Amygdala (tissue), 56 donors: ENCODE measurements at places on chromosomes 13 and 19.

DNA sequence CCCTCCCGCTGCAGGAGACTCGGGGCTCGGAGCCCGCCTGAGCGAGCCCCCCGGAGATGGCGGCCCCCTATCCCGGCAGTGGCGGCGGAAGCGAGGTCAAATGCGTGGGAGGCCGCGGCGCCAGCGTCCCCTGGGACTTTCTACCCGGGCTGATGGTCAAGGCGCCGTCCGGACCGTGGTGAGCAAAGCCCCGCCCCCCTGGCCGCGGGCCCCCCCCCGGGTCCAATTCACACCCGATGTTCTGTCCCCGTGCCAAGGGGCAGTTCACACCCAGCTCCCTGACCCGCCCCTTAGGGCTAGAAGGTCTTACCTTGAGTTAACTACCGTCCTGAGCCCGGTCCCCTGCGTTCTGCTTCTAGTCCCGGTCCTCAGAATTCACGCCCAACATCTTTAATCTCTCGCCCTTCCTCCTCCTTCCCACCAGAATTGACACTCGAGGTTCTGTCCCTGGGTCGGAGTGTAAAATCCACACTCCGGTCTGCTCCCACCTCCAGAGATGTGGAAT lies 1.4 kb downstream of the NPAS1 start:
- peak; percentile 23 for DNase-seq

DNA sequence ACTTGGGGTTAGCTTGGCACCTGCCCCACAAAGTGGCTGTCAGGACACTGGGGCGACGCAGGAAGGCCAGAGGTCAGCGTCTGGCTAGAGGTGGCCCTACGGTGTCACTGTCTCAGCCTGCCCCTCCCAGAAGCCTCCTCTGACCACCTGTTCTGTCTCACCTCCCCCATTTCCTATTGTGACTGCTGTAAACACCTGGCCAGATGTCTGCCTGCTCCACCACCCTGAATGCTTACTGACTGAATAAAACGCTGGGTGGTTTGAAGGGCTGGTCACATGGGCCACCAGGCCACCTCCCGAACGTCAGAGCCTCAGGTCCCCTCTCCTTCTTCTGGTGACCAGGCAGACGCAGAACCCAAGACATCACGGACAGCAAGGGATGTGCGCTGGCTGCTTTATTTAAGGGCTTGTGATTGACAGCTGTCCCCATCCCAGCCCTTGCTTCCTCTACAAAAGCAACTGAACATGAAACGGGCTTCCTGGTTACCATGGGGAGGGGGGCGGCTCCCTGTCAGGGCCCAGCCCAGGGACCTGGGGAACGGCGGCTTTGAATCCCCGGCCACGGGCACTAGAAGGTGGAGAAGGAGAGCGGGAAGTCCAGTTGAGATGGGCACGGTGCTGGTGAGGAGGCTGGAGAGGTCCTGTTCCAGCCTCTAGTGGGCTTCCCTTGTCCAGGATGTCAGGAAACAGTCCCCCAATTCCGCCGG lies 6.2 kb downstream of the ELOF1 start:
- no peak for DNase-seq

GRCh38 chr19:58513213-58513693 lies 1.5 kb upstream of the SLC27A5 start:
- DNase-seq = no peak

DNA sequence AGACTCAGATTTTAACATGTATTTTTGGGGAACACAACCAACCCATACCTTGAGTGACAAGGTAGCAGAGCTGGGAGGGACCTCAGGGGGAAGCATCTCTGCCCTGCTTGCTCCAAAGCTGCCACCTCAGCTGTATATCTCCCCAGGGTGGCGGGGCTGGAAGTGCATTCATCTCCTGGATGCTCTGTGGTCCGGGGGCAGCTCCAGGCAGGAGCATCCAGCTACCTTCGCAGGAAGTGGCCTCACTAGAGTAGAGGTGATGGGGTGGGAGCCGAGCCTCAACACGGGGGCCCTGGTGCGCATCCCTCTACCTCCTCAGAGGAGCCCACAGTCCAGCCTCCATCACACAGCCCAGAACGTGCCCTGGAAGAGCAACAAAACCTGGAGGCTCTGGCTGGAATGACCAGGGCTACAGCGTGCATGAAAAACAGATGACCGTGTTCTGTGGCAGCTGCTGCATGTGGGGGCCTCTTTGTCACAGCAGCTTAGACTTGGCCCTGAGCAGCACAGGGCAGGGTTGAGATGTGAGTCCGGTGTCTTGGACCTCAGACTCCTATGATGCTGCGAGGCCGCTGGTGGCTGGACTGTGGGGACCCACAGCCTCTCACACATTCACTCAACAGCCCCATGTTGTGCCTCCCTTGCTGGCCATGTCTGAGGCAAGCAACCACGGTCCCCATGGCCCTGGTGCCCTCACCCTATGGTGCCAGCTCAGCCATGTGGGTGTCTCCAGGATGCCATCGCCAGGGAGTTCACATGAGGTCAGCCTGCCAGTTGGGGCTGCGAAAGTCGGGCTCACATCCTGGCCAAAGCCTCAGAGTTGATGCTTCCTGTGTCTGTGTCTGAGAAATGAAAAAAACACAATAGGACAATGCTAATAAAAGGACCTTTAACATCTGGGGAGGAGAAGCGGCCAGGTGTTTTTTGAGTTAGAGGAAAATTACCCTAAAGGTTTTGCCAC lies 17.1 kb upstream of the GAS6 start:
- no peak for DNase-seq

- no peak for DNase-seq
Observed at GRCh38 chr13:61670384-61671161, 254.9 kb upstream of the PCDH20 start.

GRCh38 chr13:99859178-99860177 lies 112.1 kb downstream of the ZIC5 start:
- DNase-seq = no peak

DNA sequence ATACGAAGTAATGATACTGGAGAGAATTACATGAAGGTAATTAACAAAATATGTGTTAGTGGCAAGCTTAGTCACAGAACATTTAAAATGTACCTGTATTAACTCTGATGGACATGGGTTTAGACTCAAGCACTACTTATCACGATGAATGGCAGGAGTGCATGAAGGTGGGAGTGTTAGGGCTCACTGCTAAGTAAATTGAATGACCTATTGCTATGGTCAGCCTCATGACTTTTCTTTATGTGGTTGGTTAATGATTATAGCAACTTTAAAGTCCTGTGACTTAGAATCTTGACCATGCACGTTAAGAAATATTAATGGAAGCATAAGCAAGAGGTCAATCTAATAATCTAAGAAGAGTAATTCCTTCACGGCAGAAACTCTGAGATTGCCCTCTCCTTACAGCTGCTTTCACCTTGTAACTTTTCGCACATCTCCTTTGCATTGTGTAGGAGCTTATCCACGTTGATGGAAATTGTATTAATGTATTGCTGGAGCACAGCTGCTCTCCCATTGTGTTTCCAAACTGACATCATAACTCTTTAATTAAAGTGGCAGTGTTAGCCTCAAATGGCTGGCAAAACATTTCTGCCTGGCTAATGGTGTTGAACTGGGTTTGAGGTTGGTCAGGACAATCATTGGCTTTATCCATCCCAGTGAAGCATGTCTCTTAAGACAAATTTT lies 114.5 kb downstream of the RXFP2 start:
- no peak for DNase-seq

DNA sequence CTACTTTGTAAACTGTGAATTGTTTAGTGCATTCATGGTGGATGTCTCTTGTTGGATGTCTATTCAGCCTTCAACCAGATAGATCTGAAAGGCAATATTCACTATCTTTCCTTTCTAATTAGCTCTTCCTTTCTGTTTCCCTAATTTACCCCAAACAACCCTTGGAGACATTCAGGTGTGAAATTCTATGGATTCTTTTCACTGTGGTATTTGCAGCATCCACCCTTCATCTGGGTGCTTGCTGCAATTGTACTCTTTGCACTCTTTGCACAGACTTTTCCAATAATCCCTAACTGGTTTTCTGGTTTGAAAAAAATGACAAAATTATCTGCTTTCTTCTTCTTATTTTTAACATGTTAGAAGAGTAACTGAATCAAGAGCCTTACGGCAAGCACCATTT lies 56.5 kb downstream of the KL start:
- no peak for DNase-seq

DNA sequence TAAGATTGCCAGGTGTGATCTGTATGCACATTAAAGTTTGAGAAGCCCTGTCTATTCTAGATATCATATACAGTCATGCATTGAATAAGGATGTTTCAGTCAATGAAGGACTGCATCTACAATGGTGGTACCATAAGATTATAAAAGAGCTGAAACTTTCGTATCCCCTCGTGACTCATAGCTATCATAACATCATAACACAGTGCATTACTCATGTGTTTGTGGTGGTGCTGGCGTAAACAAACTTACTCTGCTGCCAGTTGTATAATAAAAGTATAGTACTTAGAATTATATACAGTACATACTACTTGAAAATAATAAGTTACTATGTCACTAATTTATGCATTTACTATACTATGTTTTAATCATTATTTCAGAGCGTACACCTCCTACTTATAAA lies 489.3 kb downstream of the GPC6 start:
- no peak for DNase-seq

GRCh38 chr19:40762754-40763470 lies 11.9 kb downstream of the SNRPA start:
- DNase-seq = no peak

DNA sequence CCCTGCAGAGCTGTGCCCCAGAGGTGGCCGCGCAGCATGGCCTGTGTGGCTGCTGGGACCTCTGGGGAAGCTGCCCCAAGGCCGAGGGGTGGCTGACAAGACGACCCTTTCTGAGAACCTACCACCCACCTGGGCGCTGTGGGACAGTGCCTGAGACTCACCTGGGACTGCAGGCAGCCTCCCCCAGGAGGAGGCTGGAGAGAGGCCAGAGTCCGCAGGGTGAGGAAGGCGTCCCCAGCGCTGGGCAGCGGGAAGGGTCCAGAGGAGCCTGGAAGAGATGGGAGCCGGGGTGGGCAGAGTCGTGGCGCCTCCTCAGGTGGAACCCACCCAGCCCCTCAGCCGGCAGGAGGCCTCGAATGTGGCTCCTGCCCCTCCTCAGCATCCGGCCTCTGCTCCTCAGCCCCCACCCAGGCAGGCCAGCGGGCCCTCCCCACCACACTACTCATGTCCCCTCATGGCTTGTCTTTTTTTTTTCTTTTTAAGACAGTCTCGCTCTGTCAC lies 25.3 kb downstream of the CILP2 start:
- no peak for DNase-seq

DNA sequence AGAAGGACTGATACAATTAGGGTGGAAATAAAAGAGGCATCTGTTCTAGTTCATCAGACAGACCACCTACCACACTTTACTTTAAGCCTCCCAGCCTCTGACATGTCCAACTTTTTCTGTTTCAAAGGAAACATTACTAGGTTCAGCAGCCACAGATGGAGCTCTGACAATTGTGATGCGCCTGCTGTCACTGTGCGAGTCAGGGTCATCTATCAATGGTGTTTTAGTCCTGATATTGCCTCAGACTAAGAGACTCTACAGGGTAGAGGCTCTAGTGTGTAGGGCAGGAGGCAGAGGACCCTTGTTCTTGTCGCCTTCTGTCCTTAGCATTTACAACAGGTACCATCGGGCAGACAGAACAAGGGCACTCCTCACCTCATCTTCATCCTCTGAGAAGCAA lies 685.0 kb upstream of the SGCG start:
- no peak for DNase-seq

DNA sequence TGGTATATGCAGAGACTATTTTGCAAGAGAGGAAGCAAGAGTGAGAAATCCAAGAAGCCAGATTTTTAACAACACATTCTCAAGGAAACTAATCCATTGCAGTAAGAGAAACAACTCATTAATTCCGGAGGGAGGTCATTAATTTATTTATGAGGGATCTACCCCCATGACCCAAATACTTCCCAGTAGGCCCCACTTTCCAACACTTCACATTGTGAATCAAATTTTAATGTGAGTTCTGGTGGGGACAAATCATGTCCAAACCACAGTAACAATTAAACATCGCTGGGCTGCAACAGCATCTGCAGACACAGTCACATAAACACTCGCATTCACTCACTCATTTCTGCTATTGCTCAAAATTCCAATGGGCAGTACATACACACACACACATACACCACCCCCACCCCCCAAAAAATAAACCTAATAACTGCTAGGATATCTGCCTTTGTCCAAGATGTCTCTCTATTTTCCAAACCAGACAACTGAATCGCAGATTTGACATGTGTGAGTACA lies 1483.7 kb downstream of the PCDH9 start:
- no peak for DNase-seq

DNA sequence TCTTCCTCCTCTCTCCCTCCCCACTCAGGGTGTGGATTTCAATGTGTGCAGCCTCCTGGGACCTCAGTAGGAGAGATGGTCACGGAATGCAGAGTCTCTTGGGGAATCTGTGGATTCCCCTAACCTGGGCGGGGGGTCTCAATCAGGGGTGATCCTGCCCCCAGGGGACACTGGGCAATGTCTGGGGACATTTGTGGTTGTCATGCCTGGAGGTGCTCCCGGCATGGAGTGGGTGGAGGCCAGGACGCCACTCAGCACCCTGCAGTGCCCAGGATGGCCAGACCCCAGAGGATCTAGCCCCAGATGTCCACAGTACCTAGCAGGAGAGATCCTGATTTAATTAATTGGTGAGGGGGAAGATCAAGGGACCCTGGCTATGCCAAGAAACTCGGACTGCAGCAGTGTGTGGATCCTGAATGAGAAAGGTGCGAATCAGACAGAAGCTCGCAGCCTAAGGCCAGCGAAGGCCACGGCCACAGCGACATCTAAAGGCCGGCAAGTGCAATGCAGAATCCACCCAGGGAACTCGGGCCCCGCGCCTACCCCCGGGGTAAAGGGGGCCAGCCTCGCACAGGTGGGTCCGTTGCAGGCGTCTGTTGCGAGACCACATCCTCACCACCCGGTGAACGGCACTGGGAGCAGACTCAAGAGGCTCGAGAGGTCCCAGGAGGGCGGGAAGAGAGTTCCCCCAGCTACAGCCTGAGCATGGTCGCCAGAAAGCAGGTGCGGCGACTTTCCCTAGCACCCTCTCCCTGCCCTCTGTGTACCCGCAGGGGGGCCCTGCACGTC lies 88.8 kb downstream of the GNG7 start:
- DNase-seq = no peak

DNA sequence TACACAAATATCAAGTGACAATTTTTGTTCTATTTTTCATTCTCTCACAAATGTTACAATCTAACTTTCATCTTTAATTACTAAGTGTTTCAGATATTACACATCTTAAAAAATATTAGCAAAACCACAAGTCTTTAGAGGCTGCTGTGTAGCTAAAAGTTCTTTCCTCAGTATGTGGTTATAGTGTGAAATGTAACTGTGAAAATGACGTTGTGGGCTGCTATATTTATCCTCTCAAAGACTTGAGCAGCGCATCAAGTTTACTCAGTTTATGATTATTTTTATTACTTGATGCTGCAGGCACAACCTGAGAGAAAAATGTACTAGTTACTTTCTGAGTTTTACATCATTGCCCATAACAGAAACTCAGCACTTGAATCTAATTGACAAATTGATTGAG lies 2860.6 kb upstream of the PCDH20 start:
- DNase-seq = no peak

GRCh38 chr19:53881482-53882390 lies at the start of gene PRKCG:
TSS of gene PRKCG (plus strand) at chr19:53882197. CDS start at chr19:53882495, 298 bp downstream.
- DNase-seq = peak; percentile 52
